HT-29 (cell line): ENCODE measurements at places on chromosomes 3 and 15.

- no peak for DNase-seq
Observed at GRCh38 chr3:146124126-146124801, 36.7 kb downstream of the PLOD2 start.

DNA sequence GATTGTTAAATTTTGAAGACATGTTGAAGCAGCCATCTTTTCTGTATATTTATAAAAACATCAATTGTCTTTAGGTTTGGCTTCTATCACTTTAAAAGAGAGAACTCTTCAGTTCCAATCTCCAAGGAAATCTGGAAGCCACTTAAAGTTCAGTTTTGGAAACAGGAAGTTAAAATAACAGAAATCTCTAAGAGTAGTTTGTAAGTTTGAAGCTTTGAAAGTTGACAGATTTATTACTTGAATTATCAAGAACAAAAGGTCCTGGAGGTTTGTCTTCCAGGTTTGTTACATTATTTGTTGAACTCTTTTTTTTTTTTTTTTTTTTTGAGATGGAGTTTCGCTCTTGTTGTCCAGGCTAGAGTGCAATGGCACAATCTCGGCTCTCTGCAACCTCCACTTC, 30.0 kb downstream of the RNF111 start:
- DNase-seq = no peak

DNA sequence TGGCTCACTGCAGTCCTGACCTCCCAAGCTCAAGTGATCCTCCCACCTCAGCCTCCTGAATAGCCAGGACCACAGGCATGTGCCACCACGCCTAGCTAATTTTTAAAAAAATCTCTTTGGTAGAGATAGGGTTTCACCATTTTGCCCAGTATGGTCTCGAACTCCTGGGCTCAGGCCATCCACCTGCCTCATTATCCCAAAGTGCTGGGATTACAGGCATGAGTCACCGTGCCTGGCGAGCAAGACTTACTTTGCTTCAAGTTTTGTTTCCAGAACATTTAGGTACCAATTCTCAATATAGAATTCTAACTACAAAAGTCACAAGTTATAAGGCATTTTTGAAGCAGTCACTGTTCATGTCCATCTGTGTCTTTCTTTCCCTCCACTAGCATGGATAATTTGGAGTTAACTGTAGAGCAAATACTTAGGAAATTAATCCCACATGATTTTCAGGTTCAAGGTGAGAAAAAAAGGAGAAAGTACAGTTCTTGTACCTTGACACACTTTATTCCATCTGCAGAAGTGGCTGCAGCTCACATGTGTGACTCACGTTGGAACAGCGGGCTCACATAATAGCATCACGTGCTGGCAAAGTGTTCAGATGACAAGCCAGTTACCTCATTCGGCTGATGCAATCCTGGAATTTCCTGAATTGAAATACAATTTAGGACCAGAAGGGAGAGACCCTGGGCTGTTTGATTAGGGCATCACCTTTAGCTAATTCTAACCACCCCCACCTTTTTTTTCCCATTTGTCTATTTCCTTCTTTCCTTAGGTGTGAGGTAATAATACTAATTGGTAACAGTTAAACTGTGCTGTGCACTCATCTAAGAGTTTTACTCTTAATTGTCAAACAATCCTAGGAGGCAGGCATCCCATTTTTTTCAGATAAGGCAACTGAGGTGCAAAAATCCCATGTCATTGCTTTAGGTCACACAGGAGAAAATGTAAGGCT, 46.9 kb upstream of the NEDD4 start:
- peak; percentile 80 for DNase-seq

- DNase-seq = no peak
Observed at GRCh38 chr3:141859651-141860050, 16.8 kb upstream of the ATP1B3 start.

- no peak for DNase-seq
Observed at GRCh38 chr3:189664311-189664710, 33.1 kb downstream of the TP63 start.

DNA sequence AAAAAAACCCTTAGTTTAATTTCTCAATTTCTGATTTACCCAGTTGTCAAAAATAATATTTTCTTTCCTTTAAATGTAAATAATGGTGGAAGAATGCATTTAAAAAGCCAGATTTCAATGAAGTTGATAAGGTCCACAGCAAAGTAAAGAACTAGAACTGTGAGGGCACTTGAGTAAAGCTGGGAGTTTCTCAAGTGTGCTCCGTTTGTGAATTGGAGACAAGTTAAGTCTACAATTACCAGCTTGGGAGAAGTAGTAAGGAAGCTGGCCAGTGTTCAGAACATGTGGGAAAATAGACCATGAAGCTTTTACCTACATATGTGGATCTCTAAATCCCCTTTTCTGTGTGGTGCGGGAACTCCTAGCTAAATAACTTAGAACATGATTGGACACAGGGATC, 239.4 kb downstream of the OXSM start:
- no peak for DNase-seq

GRCh38 chr3:14492948-14493881, 46.9 kb downstream of the GRIP2 start:
- no peak for DNase-seq

DNA sequence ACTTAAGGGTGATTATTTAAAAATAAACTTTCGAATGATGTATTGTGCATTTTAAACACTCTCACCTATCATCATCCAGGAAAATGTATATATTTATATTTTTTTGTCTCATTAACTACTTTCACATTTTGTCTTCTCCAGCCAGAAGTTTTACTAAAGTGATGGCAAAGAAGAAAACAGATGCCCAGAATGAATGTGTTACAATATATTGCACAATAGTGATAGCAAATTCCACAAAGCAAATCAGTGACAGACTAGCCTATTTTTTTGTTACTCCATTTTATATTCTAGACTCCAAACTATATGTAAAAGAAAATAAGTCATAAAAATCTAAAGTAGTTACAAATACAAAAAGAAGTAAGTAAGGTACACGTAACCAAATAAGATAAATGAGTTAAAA, 414.7 kb downstream of the EPHA3 start:
- no peak for DNase-seq

GRCh38 chr3:16474920-16475319, 38.6 kb downstream of the RFTN1 start:
- DNase-seq = no peak

DNA sequence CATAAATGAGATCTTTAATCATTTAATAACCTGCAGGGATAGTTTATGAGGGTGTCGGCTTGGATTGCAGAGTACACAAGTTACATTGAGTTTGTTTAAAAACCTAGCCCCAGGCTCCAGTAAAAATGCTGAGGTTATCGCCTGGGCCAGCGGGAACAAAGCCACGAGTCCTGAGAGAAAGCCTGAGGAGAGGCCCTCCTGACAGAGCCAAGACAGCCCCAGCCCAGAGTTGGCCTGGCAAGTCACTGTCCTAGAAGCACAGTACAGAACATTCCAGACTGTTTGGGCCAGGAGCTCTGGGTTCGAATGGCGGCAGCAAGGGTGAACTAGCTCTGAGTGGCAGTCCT, 32.4 kb downstream of the SEC61A1 start:
- no peak for DNase-seq

- no peak for DNase-seq
Observed at GRCh38 chr3:135325726-135326235, 530.7 kb downstream of the EPHB1 start.

DNA sequence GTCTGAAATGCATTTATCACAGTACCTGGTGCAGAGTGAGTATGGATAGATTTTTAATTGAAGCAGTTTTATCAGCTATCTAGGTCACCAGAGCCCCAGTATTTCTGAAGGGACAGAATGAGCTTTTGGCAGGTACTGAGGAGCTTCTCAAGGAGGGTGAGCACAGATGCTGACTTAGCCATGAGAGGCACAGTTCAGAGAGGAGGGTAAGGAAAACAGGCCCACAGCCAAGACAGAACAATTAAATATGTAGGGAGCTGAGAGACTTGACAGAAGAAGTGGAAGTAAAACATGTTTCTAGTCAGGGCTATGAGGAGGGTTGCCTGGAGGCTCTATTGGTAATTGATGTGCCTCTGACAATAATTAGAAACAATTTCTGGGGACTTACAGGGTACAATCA, 20.1 kb downstream of the ZNF80 start:
- no peak for DNase-seq

GRCh38 chr3:39385456-39386090, 2.4 kb downstream of the SLC25A38 start:
- DNase-seq = no peak

DNA sequence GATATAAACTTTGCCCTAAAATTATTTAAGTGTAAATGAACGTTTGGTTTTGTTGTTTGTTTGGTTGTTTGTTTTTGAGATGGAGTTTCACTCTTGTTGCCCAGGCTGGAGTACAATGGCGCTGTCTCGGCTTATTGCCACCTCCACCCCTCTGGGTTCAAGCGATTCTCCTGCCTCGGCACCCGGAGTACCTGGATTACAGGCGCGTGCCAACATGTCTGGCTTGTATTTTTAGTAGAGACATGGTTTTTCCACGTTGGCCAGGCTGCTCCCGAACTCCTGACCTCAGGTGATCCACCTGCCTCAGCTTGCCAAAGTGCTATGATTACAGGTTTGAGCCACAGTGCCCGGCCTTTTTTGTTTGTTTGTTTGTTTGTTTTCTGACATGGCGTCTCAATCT, 87.9 kb upstream of the CHD2 start:
- no peak for DNase-seq

- no peak for DNase-seq
Observed at GRCh38 chr3:126925411-126926171, 57.3 kb upstream of the PLXNA1 start.

DNA sequence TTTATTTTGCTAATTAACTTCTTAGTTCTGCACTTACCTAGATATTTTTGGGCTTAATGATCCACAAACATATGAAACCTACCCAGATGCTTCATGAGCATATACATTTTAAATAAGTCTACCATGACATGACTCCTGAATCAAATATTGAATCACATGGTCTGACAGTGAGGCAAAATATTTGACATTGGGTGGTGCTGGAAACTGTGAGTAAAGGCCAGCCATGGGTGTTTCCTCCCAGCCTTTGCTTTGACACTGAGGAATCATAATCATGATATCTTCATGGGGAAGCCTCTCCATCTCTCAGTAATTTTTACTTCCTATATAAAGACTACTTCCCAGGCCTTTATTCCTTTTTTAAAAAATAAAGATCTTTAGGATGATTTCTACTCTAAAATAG, 22.8 kb upstream of the SSR3 start:
- peak; percentile 25 for DNase-seq

DNA sequence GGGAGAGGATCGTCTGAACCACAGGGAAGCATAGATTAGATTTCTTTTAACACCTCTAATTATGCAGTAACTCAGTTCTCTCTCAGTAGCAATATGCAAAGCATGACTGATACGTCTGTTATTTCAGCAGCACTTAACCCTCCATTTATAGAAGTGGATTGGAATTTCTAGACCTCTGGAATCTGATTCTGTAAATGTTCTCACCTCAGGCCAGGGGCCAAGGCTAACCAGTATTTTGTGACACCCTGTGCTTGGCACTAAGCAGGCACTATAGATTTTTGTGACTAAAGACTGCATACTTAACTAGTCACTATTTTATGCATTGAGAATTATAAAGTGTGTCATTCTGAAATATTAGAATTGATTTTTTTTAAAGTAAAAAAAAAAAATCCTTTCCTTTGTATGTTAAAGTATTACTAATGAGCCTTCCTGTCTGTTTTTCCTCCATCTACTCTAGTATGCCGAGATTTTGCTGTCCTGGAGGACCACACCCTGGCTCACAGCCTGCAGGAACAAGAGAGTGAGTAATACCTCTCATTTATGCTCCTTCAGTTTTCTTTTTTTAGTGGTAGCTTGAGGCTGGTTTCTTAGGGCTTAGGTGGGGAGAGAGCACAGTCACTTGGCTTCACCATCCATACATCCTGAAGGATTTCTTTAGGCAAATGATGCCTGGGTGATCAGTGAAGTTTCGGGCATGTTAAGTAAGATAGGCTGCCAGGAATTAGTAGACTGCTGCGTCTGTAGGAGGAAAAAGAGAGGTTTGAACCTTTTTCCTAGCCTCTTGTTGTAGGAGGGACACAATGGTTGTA, 26.5 kb upstream of the UTS2B start:
- DNase-seq = no peak

- DNase-seq = no peak
Observed at GRCh38 chr3:77746048-77746447, 706.1 kb downstream of the ROBO2 start.

DNA sequence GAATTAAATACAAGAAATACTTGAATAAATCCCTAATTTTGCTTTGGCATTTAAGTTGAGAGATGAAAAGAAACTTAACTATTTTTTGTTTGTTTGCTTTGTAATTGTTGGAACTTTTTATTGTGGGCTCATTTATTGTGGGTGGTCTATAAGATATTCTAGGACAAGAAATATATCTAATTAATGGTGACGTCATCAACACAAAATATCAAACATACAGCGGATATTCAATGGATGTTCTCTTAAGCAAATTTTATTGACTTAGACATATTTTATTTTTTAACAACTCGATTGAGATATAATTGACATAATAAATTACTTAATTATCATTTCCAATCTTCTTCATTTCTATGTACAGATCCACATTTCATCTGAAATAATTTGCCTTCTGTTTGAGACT, 30.0 kb downstream of the SYNPR start:
- no peak for DNase-seq

DNA sequence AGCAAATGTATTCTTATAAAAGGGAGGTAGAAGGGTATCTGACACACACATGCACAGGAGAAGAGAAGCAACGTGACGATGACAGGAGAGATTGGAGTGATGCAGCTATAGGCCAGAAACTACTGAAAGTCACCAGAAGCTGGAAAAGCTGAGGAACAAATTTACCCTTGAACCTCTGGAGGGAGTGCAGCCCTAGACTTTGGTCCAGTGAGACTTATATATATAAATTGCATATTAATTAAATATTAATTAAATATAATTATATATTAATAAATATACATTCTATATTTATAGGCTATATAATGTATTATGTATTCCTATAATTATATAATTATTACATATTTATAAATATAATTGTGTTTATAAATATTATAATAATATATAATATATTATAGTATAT, 96.5 kb upstream of the LMCD1 start:
- no peak for DNase-seq

- no peak for DNase-seq
Observed at GRCh38 chr3:175073219-175073905, 214.2 kb downstream of the NAALADL2 start.

GRCh38 chr3:67947808-67948508, 293.5 kb upstream of the SUCLG2 start:
- peak; percentile 22 for DNase-seq

GRCh38 chr3:182848906-182849305, 55.6 kb downstream of the ATP11B start:
- DNase-seq = no peak

- no peak for DNase-seq
Observed at GRCh38 chr3:68090571-68090970, 436.2 kb upstream of the SUCLG2 start.

DNA sequence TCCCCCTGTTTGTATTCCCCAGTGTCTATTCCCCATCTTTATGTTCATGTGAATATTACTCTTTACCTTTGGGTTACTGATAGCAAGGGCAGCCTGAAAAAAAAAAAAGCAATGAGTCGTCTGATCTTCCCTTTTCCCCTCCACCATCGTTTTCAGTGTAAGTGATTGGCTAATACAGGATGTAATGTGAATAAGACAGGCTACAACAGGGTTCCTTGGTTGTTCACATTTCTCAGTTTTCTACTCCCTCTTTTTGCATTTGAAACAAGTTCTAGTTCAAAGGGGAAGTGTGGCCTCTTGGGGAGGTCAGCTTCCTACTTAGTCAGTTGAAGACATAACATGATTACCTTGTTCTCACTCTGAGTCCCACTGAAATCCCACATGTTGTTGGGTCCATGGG, 278.0 kb upstream of the TRIM42 start:
- no peak for DNase-seq
